ENCODE measurements at places on chromosomes 12 and 14. TPM values are rescaled to one million over a fixed set of nuclear protein-coding genes. Genes with fewer than 3 reads are reported as not detected.

DNA sequence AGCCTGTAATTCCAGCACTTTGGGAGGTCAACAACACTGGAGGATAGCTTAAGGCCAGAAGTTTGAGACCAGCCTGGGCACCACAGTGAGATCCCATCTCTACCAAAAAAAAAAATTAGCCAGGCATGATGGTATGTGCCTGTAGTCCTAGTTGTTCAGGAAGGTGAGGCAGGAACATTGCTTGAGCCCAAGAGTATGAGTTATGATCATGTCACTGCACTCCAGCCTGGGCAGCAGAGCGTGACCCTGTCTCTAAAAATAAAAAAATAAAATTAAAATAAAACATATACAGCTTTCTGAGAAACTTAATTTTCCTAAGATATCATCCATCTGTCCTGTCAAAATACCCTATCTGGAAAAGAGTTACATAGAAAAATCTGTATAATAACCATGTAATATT lies 38.9 kb downstream of the EML5 start:
- no peak for DNase-seq

Gene AMN
- 0.24 TPM for total RNA-seq

Gene TMEM63C
- total RNA-seq = 2.1 TPM

DNA sequence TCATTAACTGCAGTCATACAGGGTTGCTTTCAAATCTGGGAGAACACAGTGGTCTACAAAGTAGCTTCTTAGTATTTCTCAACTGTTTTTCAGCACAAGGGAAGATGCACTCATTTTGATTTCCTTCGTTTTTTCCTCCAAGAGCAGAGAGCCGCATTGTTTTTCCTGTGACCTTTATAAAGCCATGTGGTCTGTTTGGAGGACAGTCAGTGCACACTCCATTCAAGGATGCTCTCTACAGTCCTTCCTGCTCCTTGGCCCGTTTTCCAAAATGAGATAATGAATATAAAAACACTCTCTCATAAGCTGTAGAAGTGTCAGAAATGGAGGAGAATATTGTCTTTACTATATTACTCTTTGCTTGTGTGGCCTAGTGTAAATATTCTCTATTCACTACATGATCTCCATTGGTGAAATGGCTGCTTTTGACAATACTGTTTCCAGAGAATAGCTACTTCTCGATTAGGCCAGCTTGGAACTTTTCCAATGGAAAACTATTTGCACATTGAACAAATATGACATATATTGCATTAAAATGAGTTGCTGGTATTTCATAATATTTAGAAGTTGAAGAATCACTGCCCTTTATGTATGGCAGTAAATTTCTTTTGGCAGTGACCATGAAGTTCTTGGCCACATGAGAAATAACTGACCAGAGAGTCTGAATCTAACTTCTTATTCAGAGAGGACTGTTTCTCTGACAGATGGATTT lies 393.1 kb upstream of the RGS6 start:
- DNase-seq = no peak
